Stimulated activated CD4-positive, alpha-beta T cell treated with anti-CD3 and anti-CD28 coated beads, Interleukin-1b, Interleukin-23, amount 100 ng/mL, for 1 hour (primary cell): ENCODE measurements at places on chromosomes 1 and 21.

DNA sequence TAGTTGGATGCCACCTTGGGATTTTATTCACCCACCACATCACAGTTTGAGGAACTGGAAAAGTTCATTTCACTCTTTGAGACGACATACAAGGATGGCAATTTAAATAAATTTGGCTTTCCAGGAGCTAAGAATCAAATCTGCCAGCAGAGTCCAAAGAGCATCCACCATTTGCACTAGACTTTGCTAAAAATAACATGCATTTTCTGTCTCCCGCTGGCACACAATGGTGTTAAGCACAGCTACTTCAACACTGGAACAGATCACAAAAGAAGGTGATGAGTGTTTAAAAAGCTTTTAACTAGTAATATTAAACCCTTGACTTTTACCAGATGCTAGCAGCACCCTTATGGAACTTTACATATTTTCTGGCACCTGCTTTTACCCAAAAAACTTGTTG is 44.6 kb downstream of the MAEL start:
- DNase-seq: no peak

DNA sequence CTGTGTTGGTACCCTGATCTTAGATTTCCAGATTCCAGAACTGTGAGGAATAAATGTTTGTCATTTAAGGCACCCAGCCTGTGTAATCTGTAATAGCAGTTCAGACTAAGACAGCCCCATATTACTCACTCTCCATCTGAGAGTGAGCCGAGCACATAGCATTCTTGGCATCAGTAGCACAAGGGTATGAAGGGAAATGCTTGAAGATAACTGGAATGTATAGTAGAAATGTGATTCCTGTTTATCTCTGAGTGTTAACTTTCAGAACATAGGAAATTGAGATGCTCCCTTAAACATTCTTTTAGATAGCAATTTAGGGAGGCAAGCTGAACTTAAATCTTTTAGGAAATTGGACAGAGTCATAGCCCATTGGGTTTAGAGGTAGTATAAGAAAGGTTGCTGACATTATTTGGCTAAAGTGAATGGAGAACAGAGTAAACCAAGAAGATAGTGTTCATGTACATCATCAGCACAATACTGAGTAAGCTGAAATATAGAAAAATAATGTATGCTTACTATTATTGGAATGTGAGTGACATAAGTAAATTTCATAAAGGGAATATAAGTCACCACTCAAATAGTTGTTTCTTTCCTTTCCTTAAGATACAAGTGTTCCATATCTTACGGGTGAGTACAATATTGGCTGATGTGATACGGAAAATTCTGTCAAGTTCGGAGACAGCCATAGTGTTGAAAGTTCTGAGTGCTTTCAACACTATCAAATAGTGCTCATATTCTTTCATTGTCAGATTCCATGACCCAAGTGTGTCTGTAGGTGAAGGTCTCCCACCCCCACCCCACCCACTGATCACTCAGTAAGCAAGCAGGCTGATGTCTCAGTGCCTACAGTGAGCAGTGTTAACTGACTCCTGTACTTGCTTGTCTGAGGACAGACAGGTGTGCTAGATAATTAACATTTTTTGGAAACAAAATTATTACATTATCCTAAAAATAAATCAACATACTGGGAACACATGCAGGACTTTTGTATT is 73.7 kb downstream of the LRRC8D start:
- no peak for DNase-seq

DNA sequence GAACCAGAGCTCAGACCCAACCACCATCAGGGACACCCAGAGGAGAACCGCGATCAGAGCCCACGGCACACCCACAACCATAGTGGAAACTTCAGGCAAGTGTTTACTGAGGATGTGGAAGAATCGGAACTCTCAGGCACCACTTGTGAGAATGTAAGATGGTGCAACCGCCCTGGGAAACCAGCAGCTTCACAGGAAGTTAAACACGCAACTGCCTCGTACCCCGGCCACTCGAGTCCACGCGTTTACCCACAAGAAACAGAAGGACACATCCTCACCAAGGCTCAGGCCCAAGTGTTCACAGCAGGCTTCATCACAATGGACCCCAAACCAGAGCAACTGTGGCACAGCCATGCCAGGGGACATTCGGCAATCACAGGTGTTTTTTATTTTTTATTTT is 51.4 kb upstream of the COL6A2 start:
- DNase-seq: no peak

GRCh38 chr1:219113261-219113660 is 60.4 kb upstream of the LYPLAL1 start:
- DNase-seq: no peak

DNA sequence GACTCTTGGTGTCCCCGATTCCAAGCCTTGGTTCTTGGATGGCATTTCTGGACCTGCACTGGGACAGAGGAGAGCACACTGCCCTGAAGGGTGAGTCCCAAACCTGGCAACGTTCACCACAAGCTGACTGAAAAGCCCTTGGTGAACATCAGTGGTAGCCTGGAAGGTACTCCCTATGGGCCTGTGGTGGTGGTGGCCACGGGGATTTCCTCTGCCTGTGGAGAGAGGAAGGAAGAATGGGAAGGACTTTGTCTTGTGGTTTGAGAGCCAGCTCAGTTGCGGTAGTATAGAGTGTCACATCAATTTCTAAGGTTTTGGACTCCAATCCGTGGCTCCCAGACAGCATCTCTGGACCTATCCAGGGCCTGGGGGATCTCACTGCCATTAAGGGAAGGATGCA is 50.7 kb downstream of the DNAH14 start:
- DNase-seq: no peak

DNA sequence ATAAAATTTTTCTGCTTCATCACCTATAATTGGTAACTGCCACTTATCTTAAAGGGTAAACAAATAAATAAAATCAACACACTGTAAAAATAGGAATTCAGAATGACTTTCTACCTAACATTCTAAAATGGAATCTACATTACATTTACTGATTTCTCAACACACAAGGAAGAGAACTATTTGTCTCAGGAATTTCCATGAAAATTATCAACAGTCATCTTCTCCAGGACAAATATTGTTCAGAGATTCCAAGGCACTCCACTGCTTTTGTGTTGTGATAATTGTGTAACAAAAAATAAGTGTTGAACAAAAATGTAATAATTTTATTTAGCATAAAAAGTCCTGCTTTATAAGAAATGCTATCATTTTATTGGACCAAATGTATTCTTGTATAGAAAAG is 7.3 kb downstream of the ODF2L start:
- no peak for DNase-seq

DNA sequence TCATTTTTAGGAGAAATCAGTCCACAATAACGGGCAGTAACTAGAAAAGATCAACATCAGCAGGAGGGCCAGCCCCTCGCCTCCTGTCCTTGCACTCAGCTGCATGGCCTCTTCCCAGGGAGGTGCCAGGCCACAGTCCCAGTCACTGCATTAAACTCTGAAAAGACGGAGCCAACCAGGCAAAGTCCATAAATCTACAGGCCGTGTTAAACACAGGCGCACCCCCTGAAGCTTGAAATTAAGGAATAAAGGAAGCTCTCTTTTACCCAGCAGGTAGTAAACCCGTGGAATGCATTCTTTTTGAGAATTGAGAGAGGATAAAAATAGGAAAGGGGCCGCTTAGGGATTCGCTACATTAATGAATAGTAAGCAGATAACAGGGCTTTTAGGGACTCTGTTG is 18.4 kb downstream of the H6PD start:
- no peak for DNase-seq

GRCh38 chr1:229448845-229449244 is 15.0 kb upstream of the ACTA1 start:
- DNase-seq: no peak

DNA sequence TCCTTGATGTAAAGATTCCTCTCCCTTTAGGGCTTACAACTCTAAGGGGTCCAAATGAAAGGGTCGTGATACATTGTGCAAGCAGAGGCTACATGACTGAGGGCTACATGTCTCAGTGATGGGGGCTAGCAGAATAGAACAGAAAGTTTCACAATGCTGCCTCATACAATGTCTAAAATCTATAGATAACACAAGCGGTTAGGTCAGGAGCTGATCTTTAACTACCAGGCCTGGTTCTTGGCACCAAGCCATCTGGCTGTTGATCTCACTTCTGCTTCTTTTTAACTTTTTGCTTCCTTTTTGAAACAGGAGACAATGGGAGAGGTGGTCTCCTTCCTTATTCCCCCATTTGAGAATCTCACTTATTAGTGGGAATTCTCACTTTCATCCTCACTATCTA is 710.2 kb downstream of the AMY1C start:
- DNase-seq: no peak

- no peak for DNase-seq
These were observed 2.9 kb upstream of the EDN2 start for GRCh38 chr1:41487126-41488039.

DNA sequence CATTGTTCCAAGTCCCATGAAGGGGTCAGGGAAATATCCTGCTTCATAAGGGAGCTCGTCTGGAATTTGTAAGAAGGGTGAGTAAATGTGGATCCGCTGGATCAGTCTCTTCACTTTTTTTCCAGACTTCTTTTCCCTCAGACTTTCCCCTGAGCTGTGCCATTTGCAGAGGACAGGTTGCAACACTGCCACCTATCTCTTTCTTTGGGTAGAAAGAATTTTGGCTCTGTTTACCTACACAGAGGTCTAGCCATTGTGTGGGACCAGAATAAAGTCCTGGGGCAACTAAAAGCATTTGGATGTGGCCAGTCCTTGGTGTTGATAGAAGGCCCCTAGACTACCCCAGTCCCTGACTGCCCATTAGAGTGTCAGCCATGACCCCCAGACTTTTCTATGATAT is 1146.7 kb upstream of the PRMT6 start:
- no peak for DNase-seq

DNA sequence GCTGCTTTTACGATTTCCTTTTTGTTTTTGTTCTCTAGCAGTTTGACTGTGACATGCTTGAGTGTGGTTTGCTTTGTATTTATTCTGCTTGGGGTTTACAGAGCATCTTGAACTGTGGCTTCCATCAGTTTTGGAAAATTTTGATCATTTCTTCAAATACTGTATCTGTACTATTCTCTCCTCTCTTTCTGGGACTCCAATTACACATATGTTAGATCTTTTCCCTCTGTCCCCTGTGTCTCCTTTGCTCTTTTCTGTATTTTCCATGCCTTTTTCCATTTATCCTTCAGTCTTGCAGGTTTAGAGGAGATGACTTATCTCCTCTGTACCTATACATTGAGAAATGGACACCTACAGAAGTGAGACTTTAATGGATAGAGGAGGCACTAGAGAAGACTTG is 31.7 kb downstream of the COQ8A start:
- DNase-seq: no peak

DNA sequence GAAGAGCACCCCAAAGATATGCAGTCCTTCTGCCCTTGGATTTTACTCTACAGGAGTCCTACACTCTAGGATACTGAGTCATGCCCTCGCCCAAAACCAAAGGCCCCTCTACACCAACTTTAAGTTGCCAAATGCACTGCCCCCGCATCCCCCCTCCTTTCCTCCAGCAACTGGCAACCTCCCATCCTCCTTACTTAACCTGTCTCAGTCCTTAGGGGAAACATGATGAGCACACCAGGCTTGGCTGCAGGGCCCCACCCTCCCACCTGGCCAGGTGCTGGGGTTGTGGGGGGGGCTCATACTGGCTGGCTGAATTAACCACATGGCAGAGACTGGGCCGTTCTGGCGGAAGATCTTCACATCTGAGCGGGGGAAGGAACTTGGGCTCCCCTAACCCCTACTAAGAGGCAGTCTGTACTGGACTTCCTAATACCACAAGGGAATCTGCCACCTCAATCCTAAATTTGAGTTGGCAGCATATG is 1.2 kb downstream of the HDGF start:
- no peak for DNase-seq

DNA sequence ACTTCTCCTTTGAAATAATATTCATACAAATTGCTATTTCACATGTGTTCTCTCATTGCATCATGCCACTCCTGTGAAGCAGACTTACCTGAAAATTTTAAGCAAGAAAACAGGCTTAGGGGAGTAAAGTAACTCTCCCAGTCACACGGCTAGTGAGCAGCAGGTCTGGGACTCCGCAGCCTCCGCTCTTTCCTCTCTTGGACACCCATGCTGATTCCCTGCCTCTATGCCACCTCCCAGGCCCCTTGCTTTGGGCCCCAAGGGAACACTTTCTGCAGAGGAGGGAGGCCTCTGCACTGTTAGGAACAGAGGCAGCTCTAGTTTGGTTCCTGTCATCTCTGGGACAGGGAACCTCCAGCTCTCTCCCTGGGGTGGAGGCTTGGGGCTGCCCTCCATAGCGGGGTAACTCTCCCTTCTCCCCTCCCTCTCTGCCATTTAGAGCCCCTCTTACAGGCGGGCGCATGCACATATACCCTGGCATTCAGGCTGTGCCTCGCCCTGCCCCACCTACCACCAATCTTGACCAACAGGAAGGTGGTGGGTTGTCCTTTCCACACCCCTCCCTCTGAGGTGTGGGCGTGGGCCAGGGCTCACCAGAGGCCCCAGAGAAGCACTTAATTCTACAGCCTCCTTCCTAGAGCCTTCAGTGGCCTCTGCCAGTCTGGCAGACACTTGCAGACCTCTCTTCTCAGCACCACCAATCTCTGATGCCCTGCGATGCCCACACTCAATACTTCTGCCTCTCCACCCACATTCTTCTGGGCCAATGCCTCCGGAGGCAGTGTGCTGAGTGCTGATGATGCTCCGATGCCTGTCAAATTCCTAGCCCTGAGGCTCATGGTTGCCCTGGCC is at the start of gene RXFP4:
RXFP4 (plus strand) TSS at position 646 of the 852 bp plus-strand sequence; CDS start at position 718, 72 bp downstream.
- no peak for DNase-seq

- DNase-seq: no peak
These were observed 126.4 kb downstream of the NEK7 start for GRCh38 chr1:198283222-198283621.

DNA sequence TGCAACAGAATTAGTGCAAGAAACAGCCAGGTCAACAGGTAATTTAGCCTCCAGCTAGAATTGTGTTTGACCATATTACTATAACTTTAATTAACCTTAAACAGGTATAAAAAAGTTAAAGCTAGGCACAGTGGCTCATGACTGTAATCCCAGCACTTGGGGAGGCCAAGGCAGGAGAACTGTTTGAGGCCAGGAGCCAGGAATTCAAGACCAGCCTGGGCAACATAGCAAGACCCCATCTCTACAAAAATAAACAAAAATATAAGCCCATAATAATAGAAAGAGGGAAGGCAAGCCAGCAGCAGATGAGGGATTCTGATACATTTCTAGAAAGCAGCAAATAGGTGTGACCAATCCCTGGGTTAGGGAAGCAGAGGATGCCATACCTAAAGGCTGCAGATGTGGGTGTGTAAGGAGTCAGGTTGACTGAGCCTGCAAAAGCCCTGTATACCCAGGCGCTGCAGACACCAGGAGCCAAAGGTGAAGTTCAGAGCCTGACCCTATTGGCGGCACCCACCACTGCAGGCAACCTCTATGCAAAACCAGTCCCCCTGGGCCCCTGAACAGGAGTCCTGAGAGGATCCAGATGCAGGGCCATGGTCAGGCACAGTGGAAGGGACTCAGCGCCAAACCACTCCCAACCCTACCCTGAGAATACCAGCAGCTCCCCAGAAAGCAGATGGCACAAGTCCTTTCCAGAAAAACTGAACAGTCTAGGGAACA is 19.3 kb upstream of the LSS start:
- DNase-seq: no peak

GRCh38 chr1:179036844-179037465 is 11.3 kb downstream of the FAM20B start:
- DNase-seq: no peak
